ENCODE measurements at places on chromosomes 3 and 15.

DNA sequence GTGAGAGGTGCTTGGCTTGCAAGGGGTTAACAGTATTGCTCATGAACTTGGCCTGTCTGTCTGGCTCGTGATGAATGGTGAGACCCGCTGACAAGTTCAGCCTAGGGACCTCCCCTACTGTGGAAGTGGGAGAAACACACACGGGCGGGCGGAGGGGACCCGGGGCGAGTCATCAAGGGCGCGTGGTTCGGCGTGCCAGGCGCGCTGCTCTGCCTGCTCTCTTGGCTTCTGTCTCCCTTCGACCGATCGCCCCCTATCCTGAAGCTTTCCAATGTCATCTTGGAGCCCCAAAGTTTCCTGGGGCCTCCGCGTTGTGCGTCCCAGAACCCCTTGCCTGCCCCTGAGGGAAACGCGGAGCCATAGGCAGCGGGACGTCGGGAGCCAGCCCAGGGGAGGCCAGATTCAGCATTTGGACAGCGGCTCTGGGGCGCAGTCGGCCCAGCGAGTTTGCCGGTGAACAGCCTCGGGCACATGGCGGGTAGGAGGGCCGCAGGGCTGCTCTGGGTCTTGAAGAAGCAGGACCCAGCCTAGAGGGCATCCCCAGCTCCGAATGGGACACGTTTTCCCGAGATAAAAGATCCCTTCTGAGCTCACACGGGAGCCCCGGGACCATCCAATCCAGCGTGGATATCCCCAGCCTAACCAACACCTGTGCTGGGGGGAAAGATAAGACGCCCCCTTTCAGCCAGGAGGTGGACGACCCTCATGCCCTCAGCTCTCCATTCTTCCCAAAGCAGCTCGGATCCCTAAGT lies 27.0 kb upstream of the POLG start:
- DNase-seq: no peak

- DNase-seq: peak; percentile 52
Measured at GRCh38 chr3:23865595-23866396, 51.0 kb downstream of the NKIRAS1 start.

DNA sequence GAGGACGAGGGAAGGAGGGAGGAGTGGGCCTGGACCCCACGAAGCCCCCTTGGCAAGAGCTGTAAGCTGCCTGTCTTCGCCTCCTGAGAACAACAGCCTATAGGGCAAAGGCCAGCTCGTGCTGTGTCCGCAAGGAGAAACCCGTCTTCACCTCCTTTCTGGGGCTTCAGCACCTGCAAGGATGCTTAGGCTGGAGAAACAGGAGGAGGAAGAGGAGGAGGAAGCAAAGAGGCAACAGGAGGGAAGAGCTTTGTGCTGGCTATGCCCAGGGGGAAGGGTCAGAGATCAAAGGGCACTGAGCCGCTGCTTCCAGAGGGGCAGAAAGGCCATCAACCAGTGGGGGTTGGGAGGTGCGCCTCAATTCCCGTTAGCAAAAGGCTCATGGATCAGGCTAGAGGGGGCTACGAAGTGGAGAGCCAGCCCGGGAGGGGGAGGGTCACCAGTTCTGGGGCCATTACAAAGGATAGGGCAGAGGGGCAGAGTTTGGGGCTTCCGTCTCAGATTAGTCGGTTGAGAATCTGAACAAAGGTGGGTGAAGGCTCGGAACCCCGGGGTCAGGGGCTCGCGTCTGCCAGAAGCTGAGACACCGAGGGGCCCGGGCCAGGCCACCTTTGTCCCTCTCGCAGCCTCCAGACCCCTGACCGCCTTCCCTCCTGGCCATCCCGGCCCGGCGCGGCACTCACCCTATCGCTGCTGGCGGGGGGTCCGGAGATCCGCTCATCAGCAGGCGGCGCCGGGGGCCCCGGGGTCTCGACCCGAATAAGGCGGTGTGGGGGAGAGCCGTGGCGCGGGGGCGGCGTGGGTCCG lies 792 bp downstream of the SHF start:
- DNase-seq: no peak

GRCh38 chr3:194571491-194572142 lies 61.6 kb downstream of the TMEM44 start:
- no peak for DNase-seq

GRCh38 chr3:8775181-8775580 lies 5.8 kb upstream of the OXTR start:
- no peak for DNase-seq

DNA sequence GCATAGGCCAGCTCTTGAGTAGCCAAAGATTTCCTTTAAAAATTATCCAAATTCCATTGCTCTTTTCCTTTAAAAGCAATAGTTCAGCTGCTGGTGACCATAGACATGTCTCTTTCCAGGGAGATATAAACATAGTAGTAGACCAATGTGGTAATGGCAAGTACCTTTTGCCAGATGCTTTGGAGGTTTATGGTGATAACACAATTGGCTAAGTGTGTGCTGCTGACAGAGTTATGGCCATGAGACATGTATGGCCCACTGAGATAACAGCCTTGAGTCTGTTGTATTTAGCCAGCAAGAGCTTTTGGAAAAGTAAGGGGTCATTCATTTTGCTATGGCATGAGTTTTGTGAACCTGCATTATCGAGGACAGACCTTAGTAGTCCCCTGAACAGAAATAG lies 1146.8 kb downstream of the TUSC7 start:
- DNase-seq: no peak

DNA sequence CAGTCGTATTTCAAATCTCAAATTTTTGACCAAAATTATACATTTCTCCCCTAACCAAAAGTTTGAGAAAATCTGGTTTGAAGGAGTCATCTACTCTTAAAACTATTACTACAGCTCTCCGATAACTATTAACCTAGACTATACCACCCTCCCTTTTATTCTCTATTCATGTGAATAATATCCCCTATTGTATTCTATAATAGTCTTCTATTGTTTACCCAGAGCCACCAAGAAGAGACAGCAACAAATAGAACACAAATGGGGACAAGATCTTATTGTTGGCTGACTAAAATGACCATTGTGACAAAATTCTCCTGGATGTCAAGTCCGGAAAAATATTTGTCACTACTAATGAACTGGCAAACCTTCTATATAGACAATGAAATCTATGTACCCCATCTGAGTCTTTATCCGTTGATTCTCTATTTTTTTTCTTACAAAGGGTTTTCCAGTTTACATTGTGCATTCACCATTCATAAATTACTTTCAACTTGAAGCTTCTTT lies 618.0 kb downstream of the CADM2 start:
- DNase-seq: no peak

- DNase-seq: no peak
Measured at GRCh38 chr3:140440446-140440845, 237.4 kb upstream of the TRIM42 start.

DNA sequence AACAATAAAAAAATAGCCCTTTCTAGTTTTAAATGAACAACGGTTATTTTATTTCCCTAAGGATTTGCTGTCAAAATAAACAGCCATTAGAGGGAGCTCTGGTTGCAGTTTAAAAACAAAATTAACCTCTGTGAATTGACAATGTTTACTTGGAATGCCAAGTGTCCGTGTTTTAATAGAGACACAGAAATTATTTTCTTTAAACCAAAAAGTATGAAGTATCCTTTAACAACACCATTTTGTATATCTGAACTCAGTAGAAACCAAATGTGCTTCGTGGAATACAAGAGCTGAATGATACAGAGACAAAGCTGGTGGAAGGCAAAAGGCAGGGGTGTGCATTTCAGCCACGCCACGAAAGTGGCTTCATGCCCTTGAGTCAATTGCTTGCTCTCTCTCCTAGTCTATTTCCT lies 74.4 kb downstream of the MOBP start:
- DNase-seq: no peak

DNA sequence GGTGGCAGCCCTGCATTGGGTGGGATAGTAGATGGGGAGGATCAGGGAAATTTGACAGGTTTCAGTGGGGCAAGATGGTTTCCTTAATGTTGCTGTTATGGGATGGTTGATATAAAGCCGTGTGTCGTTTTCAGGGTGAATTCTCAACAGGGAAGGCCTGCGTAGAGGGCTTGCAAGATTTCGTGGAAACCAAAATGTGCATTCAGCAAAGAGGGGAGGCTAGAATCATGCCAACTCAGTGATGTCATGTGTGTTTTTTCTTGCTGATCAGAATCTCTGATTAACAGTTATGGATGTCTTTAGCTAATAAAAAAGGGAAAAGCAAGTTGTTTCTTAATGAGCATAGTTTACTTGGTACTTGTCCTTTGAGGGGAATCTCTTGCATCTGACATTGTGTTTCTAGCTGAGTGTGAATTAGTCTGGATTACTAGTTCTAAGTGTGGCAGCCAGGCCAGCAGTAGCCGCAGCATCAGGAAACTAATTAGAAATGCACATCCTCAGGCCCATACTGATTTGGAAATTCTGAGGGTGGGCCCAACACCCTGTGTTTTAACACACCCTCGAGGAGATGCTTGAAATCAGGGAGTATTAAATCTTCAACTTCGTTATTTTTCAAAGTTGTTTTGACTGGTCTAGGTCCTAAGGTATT lies 24.8 kb downstream of the MRAS start:
- no peak for DNase-seq

- DNase-seq: no peak
Measured at GRCh38 chr3:47645551-47645950, 66.9 kb upstream of the CSPG5 start.

DNA sequence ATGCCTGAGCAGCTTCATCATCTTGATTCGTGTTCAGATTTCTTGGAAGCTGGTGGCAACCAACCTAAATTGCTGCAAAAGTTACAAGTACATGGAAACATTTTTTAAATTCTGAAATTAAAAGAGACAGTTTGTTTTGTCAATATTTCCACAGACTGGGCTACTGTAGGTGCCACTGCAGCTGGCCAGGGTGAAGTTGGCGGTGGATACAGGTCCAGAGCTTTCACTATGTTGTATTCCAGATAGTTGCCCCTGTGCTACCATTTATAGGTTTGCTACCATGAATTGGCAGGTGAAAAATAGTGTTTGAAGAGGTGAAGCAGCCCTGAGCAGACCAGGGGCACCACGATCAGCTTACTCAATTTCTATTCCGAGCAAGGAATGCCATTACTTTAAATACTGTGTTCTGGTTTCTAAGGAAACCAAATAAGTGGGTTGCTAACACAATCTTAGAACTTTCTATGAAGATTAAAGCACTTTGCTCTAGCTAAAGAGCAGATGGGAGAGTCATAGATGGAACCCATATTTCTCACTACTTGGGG lies 21.2 kb upstream of the SHC4 start:
- peak; percentile 51 for DNase-seq

- DNase-seq: peak; percentile 22
Measured at GRCh38 chr15:29925227-29926082, 103.2 kb upstream of the TJP1 start.

- DNase-seq: no peak
Measured at GRCh38 chr15:26087881-26088280, 224.8 kb upstream of the ATP10A start.

DNA sequence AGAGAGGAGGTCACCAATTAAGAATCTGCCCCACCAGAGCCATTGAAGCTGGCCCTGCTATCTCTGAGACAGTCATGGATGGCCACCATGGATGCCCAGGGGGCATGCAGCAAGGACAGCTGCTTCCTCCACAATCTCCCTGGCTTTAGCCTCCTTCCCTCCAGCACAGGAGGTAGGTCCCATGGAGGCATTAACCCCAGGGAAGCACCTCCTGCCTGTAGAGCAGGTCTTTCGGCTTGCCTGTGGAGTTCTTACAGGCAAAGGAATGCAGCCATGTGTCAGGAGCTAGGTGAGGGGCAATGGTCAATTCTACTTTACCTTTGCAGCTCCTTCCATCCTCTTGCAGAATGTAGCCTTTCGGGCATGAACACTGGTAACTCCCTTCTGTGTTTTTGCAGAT lies 93.8 kb downstream of the DUT start:
- no peak for DNase-seq

DNA sequence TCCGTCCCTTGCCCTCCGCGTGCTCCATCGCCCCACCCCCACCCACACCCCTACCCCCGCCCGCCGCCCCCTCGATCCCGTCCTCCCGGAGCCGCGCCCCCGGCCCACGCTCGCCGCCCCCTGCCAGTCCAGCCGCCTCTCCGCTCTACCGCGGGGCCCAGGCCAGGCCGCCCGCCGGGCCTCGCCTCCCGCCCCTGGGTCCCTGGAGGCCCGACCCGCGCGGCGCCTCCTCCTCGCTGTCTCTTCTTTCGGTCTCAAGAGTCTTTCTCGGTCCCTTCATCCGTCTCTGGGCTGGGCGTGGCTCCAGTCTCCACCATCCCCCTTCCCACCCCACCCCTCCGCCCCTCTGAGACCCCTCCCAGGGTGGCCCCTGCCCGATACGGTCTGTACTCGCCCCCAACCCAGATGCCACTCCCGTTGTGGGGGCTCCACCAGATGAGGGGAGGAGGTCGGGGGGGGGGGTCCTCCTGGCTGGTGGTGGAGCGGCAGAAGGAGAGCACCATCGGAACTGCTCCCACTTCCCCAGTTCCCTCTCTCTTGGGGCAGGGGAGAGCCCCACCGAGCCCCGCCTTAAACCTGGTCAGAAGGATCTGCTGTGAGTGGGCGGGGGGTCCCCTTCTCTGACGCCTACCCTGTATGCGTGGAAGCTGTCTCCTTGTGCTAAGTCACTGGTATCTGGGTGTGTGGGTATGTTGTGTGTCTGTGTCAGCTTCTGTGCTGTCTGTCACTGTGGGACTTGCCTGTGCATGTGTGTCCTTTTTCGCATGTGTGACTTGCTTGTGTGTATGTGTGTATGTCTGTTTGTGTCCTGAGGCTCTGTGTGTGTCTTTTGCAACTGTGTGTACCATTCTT lies 1.0 kb downstream of the PRKCD start:
- DNase-seq: no peak

GRCh38 chr3:35908366-35909232 lies 269.3 kb downstream of the ARPP21 start:
- DNase-seq: peak; percentile 1

GRCh38 chr3:108669208-108669607 lies 79.7 kb downstream of the DZIP3 start:
- no peak for DNase-seq

GRCh38 chr3:21927261-21927660 lies 176.3 kb upstream of the ZNF385D start:
- DNase-seq: peak; percentile 26

- DNase-seq: no peak
Measured at GRCh38 chr3:50662408-50662807, 12.3 kb upstream of the DOCK3 start.

- no peak for DNase-seq
Measured at GRCh38 chr3:50132421-50133282, 22.5 kb upstream of the SEMA3F start.

DNA sequence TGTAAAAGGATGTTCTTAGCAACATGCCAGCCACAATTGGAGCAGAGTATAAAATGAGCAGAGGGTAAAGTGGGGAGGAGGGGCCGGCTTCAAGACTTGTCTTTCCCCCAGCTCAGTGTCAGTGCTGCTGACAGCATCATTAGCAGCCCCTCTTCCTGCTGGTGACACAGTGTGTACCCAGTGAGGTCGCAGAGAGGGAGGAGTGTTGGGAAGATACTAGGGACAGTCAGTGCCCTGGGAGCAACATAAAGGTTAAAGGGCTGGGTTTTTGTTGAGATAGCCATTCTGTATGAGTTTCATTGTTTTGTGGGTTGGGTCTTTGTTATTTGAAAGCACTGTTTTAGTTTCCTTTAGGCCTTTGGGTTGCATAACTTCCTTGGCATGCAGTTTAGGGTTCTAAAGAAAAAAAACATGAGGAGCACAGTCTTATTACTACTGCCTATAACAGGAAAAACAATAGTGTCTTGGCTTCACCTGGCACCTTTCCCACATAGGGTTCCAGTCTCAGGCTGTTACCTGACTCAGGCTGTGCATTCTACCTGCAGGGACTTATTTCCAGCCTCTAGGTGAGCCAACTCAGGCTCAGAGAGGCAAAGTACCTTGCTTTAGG lies 94.1 kb upstream of the SKOR1 start:
- no peak for DNase-seq
